ENCODE measurements at places on chromosomes 7 and 10.

DNA sequence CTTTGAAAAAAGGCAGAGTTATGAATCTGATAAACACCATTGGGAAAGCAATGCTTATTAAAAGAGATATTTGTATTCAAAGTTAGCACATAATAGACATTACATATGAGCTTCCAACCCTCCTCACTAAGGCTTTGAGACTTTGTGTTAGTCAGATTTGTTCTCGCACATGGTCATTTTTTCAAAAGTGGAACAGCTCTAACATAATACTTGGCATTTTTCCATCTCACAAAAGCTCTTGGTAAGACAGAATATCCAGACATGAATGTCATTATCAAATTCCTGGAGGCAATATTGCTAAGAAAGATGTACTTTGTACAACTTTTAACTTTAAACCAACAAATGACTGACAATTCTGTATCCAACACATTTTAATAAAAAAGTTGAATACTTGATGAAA lies 292.4 kb upstream of the SMIM30 start:
- DNase-seq, result no peak

DNA sequence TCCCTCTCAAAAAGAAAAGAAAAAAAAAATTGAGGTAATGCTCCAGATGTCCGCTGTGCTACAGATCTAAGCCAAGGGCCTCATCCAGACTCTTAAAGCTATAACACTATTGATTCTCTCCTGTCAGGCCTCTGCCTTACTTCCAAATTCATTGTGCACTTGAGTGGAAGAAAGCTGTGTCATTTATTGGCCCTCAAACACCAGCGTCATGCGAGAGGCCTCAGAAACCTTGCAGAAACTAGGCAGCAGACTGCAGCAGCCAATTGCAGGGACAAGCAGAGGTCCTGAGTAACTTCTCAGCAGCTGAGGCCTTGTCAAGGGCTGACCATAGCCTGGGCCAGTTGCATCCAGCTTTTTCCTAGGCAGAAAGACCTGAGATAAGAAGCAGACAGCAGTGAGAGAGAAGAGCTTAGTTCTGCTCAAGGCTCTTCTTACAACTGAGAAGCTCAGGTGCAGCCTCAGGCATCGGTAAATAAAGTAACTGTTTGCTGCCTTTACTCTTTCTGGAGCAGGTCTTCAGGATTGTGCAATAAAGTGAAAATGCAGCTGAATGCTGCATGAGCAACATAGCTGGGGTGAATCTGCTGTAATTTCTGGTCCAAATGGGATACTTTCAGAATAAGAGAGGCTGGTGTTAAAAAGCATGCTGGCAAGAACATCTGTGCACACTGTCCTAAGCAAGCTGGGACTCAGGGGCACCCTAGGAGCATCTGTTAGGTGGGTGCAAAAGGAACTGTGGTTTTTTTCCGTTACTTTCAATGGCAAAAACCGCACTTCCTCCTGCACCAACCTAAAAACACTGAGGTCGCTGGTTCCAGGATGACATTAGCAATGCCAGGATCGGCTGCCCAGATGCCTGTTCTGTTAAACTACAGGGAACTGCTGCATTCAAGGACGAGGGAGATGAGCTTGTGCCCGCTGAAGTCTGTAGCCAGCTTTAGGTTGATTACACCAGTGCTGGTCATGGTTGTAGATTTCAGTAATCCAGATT lies 181.8 kb upstream of the PFKP start:
- no peak for DNase-seq

DNA sequence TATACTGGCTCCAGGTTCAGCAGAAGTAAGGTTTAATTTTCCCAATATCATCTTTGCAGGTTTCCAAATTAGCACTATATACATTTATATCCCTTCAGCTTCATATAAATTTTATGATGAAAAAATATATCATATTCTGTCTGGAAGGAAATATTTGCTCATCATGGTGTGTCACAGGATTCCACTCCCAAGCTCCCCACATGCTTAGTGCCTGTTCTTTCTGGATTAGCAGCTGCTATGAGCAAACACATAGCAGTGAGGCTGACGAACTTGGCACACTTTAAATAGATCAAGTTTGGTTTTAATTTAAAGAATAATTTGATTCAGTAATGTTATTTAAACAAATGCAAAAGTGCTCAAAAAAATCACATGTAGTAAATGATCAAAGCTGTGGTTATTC lies 251.9 kb downstream of the AGMO start:
- DNase-seq, result no peak

DNA sequence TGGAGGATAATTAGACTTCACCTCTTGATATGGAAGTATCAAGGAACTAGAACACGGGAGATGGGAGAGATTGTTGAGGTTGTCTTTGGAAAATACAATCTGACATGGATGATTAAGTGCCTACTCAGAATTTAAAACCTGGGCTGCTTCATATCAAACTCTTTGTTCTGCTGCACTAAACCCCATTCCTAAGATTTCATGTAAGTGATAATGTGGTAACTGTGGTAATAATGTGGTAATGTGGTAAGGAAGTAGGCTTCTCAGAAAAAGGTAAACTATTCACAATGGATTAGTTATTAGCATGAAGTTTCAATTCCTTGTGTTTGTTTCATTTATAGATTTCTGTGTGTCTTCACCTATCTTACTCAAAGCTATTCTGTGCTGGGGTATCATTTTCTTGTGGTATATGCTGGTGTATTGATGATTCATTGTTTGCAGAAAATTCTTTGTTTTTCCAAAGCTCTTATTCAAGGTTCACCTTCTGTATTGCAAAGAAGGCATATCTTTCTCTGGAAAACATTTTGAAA lies 129.9 kb upstream of the TAC1 start:
- DNase-seq, result no peak

Data from CD4-positive, alpha-beta memory T cell (primary cell).